DMS53 (cell line): ENCODE measurements at places on chromosomes 5 and 9.

DNA sequence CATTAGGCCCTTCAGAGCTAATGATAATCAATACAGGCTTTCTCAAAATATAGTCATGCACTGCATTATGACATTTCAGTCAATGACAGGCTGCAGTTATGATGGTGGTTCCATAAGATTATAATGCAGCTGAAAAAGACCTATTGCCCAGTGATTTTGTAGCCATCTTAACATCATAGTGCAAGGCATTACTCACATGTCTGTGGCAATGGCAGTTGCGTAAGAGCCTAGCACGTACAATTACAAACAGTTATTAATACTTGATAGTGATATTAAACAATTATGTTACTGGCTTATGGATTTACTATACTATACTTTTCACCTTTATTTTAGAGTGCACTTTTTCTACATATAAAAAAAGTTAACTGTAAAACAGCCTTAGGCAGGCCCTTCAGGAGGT is 214.8 kb downstream of the ISL1 start:
- no peak for DNase-seq

- DNase-seq, result no peak
Observed at GRCh38 chr5:65132386-65132785, 349.3 kb downstream of the ADAMTS6 start.

GRCh38 chr9:114869845-114870244 is 60.5 kb downstream of the TNFSF8 start:
- peak; percentile 82 for DNase-seq

GRCh38 chr5:56412601-56413379 is 179.7 kb upstream of the ANKRD55 start:
- no peak for DNase-seq

- DNase-seq, result no peak
Observed at GRCh38 chr5:169050146-169050571, 250.8 kb downstream of the SLIT3 start.

GRCh38 chr5:123397538-123397937 is 25.7 kb downstream of the CEP120 start:
- DNase-seq, result no peak

GRCh38 chr9:136947955-136948510 is 3.0 kb downstream of the C8G start:
- peak; percentile 39 for DNase-seq

GRCh38 chr5:151075698-151076331 is 5.0 kb downstream of the TNIP1 start:
- no peak for DNase-seq

DNA sequence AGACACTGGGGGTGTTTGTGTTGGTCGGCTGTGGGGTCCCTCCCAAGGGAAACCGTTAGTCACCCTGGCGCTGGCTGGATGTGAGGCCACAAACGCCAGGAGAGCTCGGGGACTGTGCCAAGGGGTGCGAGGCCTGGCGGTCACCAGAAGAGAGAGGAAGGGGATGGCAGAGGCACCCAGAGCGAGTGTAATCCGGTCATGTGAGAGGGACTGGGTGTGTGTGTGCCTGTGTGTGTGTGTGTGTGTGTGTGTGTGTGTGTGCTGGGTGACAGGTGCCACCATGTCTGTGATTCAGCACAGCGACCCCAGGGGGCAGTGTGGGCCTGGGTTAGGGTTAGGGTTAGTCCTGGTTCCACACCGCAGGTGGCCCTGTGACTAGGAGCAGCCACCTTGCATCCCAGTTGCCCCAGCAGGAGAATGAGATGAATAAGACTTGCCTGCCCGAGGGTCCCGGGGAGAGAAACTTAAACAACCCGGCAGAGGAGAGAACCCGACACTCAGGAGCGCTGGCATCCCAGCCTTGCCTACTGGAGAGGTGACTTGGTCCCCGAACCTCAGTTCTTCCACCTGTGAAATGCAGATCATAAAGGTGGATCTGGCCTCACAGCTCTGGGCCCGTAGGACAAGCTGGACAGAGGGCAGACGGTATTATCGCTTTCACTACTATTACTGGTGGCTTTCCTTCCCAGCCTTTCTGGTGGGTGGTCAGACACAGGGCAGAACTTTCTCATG is 1.4 kb upstream of the ADAMTSL2 start:
- peak; percentile 93 for DNase-seq

DNA sequence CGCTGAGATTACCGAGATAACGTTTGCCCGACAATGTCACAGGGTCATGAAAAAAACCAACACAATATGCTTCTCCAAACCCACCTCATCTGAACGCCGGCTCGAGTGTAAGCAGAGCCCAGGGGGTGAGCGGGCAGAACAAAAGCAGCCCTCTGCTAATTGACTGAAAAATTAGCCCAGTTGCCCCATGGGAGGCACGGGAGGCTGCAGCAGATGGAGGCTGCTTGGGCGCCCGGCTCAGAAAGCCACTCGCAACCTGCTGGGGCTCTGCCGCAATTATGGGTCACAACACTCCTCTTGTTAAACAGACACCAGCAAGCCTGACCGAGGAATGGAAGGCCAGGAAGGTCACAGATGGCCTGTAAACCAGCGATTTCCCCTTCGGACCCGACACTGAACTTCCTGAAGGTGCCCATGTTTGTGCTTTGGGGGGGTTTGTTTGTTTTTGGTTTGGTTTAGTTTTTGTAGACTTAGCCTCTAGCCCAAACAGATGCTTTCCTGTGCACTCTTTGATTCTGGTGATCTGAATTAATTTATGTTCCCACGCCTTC is 104.6 kb upstream of the IRX1 start:
- DNase-seq, result no peak

DNA sequence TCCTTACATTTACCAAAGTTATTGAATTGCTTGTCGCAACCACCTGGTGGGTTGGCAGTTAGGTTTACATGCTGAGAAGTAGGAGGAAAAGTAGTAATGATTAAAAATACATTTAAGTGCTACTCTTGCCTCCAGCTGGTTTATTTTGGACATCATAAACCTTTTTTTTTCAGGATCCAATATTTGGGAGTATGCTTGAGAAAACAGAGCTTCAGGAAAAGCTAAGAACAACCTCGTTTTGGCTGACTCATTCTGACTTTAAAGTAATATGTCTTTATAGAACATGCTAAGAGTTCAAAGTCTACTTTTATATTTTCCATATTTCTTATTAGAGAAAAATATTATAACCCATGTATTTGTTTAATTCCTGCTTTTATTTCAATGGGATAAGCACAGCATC is 41.7 kb upstream of the BNC2 start:
- no peak for DNase-seq

GRCh38 chr9:21443849-21444625 is 3.8 kb downstream of the IFNA1 start:
- no peak for DNase-seq

DNA sequence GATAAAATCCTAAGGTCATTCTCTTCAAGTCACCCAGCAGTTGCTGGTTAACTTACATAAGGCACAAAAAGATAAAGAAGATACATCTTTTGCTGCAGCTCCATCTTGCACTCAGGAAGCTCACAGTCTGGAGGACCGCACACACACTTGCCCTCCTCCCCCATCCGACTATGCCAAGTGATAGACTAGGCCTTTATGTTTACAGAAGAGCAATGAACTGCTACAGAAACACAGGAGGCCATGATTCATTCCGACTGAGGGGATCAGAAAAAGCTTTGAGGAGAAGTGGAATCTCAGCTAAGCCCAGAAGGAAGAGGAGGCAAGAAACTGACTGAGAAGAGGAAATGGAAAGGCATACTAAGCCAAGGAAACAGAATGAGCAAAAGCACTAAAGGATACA is 17.4 kb downstream of the NRG2 start:
- DNase-seq, result no peak

- DNase-seq, result no peak
Observed at GRCh38 chr9:2140600-2141223, 125.6 kb downstream of the SMARCA2 start.

- peak; percentile 14 for DNase-seq
Observed at GRCh38 chr9:7549249-7549648, 250.3 kb downstream of the DMAC1 start.

GRCh38 chr5:76663573-76663972 is 40.4 kb upstream of the F2RL2 start:
- DNase-seq, result no peak

- DNase-seq, result no peak
Observed at GRCh38 chr5:146440870-146441495, 6.2 kb upstream of the TCERG1 start.

GRCh38 chr5:57221049-57221568 is 47.2 kb downstream of the GPBP1 start:
- DNase-seq, result peak; percentile 72

- no peak for DNase-seq
Observed at GRCh38 chr5:140145818-140146522, 20.2 kb downstream of the IGIP start.

DNA sequence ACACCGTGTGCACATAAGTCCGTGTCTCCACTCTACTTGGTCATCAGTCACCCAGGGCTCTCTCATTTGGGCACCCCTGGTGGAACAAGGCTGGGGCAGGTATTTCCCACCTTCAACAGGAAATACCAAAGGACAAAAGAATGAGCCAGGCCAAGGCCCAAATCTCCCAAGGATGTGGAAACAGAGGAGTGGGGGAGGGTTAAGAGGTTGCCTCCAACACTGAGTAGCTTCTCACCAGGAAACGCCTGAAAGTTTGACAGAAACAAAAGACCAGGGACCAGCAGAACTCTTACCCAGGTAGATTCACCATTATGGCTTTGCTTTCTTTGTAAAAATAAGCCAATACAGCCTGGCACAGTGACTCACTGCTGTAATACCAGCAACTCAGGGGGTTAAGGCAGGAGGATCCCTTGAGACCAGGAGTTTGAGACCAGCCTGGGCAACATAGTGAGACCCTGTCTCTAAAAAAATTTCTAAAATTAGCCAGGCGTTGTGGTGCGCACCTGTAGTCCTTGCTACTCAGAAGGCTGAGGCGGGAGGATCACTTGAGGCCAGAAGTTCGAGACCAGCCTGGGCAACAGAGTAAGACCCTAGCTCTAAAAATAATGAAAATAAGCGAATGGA is 12.7 kb downstream of the SLC1A3 start:
- DNase-seq, result no peak

DNA sequence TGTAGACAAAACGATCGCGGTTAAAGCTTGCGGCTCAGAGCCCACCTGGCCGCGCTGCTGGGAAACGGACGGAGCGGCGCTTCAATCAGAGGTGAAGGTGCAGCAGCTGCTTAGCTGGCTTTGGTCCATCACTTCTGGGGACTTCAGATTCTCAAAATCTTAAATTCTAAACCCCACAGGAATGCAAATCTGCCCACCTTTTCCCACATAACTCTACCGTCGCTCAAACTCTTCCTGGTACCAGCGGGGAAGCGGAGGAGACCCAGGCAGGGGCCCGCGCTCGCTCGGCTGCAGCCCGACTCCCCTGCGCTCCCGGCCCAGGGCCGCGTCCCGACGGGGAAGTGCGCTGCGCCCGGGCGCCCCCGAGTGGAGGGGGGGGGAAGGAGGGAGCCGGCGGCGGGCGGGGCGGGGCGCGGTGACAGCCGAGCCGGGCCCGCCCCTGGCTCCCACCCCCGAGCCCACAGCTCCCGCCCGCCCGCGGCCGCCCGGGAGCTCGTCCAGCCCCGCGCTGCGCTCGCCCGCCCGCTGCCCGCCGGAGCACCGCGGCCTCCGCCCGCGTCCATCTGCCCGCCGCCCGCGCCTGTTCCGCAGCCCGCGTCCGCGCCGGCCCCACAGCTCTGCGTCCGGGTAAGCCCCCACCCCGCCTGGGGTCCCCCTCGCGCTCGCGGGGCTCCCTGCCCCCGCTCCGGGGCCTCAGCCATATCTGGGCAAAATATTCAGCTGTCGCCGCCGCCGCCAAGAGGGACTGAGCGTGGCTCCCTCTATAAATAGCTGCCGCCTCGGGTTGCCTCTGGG is at the start of gene TMOD1:
Gene TMOD1 (plus strand): TSS at position 490 of the 795 bp plus-strand sequence. CDS start 22,523 bp downstream, outside the sequence.
- DNase-seq, result peak; percentile 87

DNA sequence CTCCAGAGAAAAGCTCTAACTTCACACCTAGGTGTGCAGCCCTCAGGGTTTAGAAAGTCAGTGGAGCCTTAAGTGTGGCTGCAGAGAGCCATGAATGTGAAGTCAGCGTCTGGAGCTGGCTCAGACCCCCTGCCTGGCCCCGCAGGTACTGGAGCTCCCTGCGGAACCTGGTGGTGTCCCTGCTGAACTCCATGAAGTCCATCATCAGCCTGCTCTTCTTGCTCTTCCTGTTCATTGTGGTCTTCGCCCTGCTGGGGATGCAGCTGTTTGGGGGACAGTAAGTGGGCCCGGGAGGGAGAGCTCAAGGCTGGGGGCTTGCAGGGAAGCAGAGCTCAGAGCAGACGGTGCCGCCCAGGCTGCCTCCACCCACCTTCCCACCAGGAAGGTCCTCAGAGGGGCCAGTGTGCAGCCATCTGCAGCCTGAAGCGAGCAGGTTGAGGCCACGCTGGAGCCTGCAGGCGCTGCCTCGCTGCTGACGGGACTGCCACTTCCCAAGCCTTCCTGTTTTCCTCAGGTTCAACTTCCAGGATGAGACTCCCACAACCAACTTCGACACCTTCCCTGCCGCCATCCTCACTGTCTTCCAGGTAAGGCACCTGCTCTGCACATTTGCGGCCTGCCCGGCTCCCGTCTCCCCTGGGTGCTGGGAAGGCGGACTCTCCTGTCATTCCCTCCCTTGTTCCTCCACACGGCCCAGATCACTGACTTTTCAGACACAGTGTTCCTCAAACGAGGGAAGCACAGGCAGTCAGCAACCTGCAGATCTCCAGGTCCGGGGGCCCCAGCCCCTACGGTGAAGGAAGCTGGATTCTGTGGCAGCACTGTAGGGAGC is 108.9 kb downstream of the CACNA1B start:
- no peak for DNase-seq

DNA sequence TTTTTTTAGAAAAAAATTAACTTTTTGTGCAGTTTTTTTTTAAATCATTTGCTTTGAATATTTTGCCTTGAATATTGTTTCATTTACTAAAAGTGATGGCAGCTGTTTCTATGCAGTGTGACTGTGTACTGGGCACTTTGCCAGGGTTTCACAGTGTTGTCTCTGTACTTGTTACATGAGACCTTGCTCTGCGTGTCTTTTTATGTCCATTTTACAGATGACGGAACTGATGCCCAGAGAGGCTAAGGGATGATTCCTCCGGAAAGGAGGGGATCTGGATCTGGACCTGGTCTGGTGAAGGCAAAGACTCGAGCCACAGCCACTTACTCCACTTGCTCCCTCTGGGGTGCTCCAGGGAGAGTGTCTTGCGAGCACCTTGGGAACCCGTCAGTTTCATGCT is 124.8 kb upstream of the PTCH1 start:
- peak; percentile 56 for DNase-seq

DNA sequence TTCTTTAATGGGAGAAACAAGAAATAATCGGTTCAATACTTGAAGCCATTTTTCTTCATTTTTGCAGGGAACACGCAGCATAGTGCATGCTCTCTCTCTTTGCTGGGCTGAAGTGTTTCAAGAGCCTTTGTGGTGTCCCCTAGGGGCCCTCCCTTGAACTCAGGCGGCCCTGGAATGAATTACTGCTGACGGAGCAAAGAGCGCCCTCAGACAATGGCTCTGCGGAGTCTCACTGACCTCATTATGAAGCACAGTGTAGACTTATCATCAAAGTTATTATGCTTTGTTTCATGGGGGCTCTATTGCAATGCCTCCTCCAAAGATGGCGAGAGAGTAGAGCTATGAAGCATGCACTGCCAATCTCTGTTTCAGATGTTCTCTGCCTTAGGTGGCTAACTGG is 64.8 kb upstream of the ADCY2 start:
- no peak for DNase-seq
